Posterior cingulate gyrus (tissue), 11 donors: ENCODE measurements at places on chromosomes 16 and 17.

GRCh38 chr16:87575027-87575804 lies 27.1 kb upstream of the JPH3 start:
- DNase-seq, result no peak

DNA sequence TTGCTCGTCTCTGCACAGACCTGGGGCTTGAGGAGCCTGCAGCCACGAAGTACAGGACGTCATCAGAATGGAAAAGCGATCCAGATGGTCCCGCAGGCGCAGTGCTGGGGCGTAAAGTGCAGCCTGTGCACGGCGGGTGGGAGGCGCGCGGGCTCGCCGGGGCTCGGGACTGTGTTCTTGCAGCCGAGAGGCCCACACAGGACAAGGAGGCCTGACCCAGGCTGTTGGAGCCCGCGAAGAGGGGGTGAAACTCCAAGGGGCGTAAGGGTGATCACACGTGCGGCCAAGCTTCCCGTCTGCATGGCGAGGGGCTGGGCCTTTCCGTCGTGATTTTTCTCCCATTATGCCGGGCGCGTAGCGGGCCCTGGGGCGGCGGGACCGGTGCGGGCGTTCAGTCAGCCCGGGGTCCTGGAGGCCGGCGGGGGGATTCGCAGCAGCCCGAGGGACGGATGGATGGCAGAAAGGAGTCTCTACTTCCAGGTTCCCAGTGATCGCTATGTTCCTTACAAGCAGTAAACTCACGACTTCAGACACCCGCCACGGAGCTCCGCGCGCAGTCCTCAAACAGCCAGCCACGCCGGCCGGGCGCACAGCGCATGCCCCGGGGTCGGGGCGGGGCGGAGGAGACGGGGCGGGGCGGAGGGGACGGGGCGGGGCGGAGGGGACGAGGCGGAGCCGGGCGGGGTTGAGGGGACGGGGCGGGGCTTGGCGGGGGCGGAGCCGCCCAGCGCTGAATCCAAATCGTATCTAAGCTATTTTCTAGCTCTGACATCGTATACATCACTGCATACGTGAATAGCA lies 141.0 kb upstream of the KCNJ18 start:
- peak; percentile 84 for DNase-seq

DNA sequence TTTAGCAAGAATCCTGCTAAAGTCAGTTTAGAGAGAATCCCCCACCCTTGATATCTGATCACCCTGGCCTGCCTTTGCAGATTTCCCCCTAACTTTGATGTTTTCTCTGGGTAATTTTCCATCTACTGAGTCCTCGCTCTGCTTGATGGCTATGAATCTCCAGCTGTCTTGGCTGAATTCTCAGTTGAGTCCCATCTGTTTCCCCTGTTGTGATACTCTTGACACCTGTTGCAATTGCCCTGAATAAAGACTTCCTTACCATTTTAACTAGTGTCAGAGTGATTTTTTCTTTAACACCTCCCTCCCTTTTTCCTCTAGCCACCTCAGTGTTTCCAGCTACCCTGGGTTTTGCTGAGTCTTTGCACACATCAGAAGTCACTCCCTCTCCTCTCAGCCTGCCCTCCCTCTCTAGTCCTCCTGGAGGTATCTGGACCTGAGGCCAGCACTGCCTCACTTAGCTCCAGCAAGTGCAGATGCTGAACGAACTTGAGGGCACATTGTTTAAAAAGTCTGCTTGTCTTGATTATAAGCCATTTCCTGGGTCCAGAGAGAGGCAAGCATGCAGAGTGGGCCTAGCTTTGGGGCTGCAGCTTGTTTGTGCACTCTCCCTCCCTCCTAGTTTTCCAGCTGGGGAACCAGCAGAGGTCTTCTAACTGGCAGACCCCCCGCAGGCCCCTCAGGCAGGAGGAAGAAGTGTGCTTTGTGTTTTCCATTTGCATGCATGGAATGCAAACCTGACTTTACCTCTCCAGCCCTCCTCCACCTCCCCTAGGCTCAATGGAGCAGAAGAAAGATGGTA lies 33.2 kb downstream of the SPACA3 start:
- DNase-seq, result no peak

GRCh38 chr16:88685156-88686061 lies 898 bp downstream of the SNAI3 start:
- DNase-seq, result no peak

DNA sequence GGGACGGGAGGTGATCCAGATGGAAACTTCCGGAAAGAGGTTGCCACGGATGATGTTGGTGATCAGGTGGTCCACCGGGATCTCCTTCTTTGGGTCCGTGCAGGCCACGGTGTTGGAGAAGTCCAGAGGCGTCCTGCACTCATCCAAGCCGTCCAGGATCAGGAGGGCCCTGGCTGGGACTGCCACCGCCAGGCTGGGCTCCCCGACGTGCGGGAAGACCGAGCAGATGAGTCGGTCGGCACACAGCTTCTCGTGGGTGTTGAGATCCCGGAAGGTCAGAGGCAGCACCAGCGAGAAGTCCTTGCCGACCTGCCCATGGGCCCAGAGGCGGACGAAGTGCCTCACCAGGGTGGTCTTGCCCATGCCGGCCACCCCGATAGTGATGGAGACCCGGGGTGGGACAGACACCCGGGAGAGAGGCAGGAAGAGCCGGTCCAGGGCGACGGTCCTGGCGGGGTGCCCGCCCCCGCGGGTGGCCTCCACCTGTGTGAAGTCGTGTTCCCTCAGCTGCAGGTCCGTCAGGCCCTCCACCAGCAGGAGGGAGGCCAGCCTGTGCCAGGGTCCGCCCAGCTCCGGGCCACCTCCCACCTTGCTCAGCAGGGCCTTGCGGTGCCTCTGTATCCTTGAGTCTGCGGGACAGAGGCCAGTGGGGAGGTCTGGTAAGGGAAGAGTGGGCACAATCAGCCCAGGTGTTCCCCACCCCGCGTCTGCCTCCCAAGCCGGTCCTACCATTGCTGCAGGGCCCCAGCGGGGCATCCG lies 12.9 kb downstream of the NLRC3 start:
- DNase-seq, result no peak

DNA sequence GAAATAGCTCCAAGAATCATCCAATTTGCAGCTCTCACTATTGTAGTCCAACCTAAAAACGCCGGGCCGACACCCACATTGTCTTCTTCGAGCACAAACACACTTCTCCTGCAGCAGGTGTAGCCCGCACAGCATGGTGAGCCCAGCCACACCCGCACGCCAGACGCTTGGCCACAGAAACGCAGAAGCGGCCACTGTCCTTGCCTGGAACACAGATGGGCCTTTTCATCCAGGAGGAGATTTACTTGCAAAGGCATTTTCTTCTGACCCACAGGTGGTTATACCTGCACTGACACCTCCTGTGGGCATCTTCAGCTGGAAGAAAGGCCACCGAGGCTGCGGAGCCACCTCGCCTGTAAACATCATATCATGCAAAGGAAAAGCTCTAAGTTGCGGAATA lies 98.4 kb downstream of the ADCY9 start:
- DNase-seq, result no peak

DNA sequence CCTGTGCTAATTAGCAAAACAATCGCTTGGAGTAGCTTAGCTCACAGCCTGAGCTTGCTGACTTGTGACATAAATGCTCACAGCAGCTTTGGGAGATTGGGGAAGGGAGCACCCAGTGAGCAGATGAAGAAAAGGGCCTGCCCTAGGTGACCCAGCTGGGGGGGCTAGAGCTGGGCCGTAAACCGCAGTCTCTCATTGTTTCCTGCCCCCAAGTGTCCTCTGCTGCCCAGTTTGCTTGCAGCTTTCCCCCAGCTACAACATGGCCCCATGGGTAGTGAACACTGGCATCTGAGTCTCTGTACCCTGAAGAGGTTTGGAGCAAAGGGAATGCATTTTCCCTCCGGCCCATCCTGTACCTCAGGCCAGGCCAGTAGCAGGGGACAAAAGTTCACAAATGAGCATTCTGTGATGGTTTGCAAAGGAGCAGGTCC lies 349.4 kb downstream of the SLC39A11 start:
- DNase-seq, result no peak

GRCh38 chr16:84252184-84252583 lies 12.4 kb upstream of the KCNG4 start:
- DNase-seq, result no peak

DNA sequence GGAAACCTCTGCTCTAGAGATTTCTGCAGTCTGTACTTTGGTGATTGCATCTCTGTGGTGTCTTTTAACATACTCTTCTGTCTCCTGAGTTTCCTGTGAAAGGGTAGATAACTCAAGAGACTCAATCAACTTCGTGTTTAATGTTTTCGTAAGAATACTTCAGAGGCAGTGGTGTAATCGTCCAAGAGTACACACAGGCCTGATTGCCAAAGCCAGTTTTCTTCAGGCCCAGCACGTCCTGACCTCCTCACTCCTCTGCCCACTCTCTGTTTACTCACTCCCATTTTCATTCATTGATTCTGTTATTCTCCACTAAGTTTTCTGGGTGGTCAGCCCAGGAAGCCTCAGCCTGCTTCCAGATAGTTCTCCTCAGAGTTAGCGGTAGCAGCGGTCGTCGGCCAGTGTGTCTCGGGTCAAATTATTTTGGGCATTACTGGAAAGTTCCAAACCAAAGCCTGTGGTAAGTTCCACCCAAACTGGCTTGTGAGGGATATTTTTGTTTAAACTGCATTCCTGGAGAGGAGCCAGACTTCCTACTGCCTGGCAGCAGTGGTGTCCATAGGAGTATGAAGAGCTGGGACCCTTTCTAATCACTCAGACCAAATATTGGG lies 293.2 kb downstream of the WWOX start:
- DNase-seq, result no peak

DNA sequence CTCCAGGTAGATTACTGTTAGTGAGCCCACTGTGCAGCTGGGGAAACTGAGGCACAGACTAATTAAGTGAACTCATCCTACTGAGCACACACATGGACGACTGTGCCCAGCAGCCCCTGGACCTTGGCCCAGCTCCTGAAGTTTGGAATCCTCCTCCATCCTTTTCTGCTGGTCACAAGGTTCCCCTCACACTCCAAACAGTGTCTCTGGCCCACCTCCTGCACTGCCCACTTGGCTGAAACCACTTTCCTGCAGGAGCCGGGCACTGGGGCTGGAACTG lies 3.6 kb downstream of the RHBDF2 start:
- no peak for DNase-seq

DNA sequence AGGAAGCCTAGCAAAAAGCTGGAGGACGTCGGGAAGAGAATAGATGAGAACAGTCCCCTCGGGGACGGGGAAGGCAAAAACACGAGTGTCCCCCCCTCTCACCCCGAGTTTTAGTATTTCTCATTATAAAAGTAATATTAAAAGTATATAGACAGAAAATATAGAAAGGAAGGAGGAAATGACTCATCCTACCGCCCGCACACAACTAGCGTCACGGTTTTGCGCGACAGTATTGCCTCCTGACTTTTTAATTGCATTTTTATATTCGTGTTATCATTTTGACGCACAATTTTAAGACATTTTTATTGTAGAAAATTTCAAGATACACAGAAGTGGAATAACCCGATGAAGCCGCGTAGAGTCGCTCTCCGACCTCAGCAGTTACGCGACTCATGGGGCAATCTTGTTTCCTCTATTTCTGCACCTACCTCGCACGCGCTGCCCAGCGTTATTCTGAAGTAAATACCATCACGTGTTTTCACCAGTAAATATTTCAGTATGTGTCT lies 652 bp upstream of the SLC25A19 start:
- peak; percentile 45 for DNase-seq

- no peak for DNase-seq
These were observed 56.7 kb downstream of the GRB7 start for GRCh38 chr17:39794249-39794970.

DNA sequence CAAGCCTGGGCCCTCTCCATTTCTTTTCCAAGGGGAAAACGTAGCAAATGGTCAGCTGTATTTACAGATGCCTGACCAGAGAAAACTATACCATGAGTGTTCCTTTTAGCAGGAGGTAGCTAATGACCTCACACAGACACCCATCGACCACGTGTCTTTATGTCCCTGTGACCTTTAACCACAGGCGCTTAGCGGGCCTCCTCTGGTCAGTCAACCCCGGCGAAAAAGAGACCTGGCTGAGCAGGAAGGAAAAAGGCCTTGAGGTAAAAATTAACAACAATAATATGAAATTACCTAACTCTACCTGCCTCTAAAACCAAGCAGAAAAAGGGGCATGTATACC lies 9.1 kb downstream of the NUDT16L1 start:
- DNase-seq, result no peak

GRCh38 chr17:16495980-16496819 lies 4.2 kb upstream of the LRRC75A start:
- no peak for DNase-seq

DNA sequence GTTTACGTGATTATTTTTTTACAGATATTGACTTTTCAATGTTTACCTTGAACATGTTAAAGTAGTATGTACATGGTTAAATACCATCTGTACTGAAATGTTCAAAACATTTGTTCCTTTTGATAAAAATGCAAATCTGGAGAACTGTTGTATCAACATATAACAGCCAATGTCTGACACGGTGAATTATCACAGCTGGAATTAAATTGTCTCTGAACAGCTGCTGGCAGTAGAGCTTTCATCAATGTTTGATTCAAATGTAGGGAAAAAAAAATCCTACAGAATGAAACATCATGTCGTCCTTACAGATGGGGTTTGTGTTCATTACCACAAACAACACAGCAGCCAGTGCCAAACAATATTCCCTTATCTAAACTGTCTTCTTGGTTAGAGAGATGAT lies 79.9 kb downstream of the TOX3 start:
- no peak for DNase-seq

GRCh38 chr16:77212741-77213541 lies 13.7 kb downstream of the SYCE1L start:
- peak; percentile 88 for DNase-seq

- DNase-seq, result no peak
These were observed 37.5 kb downstream of the ARHGAP17 start for GRCh38 chr16:24977678-24978075.

DNA sequence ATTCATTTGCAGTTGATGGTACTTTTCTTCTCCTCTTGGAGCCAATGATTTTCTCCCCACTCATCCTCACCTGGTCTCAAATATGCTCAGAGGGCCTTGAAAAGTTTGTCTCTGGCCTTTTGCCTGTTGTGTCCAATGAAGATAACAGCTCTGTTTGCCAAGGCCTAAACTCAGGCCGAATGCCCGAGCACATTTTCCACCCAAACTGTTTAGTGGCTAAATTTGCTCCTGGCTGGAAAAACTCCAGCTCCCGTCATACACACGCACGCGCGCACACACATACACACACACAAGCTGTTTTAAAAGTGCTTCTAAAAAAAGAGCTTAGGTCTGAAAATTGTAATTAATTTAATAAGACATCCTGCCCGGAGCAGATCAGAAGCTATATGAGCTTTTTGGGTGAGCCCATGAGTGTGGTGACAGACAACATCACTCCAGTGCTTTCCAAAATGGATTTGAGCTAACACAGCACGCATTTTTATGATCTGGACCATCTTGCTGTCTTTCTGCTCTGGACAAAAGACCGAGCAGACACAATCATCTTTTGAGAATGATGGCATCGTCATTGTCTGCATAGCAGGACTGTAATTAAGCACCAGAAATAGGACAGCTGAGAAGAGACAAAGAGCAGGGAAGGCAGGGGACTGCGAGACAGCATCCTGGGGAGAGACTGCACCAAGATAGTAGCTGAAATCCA lies 48.9 kb downstream of the IRX6 start:
- no peak for DNase-seq

GRCh38 chr17:29589524-29590410 lies at the start of gene GIT1:
Gene GIT1, minus strand, starts transcription at chr17:29589648. Its CDS starts 270 bp downstream, at chr17:29589378.
- peak; percentile 79 for DNase-seq
